Spleen (tissue), 13 donors: ENCODE measurements at places on chromosomes 2 and 18. TPM values are rescaled to one million over a fixed set of nuclear protein-coding genes. Genes with fewer than 3 reads are reported as not detected.

GRCh38 chr18:7600036-7600435, 32.9 kb downstream of the PTPRM start:
- H3K4me1 ChIP-seq = no peaks in the 10 kb centered on the region
- H3K4me3 ChIP-seq = no peak overlapping the region
- H3K27ac ChIP-seq = no peak overlapping the region
- DNase-seq = no peak
- no peaks in the 10 kb centered on the region for H3K27me3 ChIP-seq

GRCh38 chr2:45020439-45020838, 11.2 kb upstream of the SIX2 start:
- no peak overlapping the region for H3K27ac ChIP-seq
- H3K27me3 ChIP-seq = no peaks in the 10 kb centered on the region
- no peaks in the 10 kb centered on the region for H3K4me1 ChIP-seq
- no peak overlapping the region for H3K4me3 ChIP-seq
- no peak for DNase-seq

GRCh38 chr2:20093263-20094141, 42.1 kb upstream of the LAPTM4A start:
- no peaks in the 10 kb centered on the region for H3K36me3 ChIP-seq
- DNase-seq = no peak
- H3K4me1 ChIP-seq = peaks cover 5% of the 10 kb centered on the region
- H3K4me3 ChIP-seq = no peak overlapping the region
- no peak overlapping the region for H3K27ac ChIP-seq

- no peaks in the 10 kb centered on the region for H3K27me3 ChIP-seq
- no peak for DNase-seq
- no peaks in the 10 kb centered on the region for H3K4me1 ChIP-seq
- no peak overlapping the region for H3K4me3 ChIP-seq
These were observed 254.3 kb downstream of the SOX11 start for GRCh38 chr2:5946225-5947115.

DNA sequence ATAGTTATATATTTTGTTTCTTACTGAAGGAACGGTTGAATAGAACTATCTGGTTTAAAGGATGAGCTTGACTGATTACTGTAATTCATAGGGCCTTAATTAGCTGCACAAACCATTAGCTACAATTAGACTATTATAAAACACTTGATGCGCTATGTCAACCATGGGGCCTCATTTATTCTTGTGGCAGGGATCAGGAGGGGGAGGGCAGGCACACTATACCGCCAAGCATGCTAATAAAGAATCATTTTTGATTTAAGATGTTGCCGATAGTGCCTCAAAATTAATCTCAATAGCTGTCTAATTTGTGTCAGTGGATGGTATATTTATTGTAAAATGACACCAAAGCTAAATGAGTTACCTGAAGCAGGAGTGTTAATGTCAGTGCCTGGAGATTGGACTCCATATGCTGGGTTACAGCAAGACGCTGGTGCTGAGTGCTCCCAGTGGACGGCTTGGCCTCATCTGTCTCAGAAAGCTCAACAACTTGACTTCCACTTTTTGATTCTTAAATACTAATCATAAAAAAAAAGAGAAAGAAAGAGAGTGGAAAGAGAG, 1007.0 kb upstream of the CELF4 start:
- no peak overlapping the region for H3K27ac ChIP-seq
- H3K4me1 ChIP-seq = no peaks in the 10 kb centered on the region
- H3K4me3 ChIP-seq = no peak overlapping the region
- H3K27me3 ChIP-seq = no peaks in the 10 kb centered on the region
- H3K36me3 ChIP-seq = no peaks in the 10 kb centered on the region
- DNase-seq = no peak

DNA sequence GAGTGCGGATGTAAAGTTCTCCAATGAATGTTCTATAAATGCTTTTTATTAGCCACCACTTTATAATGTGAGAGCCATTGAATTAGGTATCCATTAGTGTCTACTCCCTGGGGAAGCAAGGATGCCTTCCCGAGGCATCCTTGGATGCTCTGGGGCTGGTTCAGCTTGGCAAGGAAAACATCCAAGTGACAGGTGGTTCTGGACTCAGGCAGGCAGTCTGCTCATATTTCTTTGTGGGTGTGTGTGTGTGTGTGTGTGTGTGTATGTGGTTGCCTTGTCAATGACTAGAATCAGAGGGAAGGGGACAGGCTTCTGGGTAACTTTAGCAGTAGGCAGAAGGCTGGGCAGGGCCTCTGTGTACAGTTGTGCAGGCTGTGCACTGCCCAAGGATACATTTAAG, 149.2 kb downstream of the TSN start:
- no peaks in the 10 kb centered on the region for H3K4me1 ChIP-seq
- no peak for DNase-seq
- no peak overlapping the region for H3K27ac ChIP-seq
- no peak overlapping the region for H3K4me3 ChIP-seq
- no peaks in the 10 kb centered on the region for H3K36me3 ChIP-seq

- H3K27ac ChIP-seq = no peak overlapping the region
- H3K4me3 ChIP-seq = no peak overlapping the region
- peak; percentile 56 for DNase-seq
- H3K36me3 ChIP-seq = no peaks in the 10 kb centered on the region
These were observed 21.1 kb downstream of the CRACDL start for GRCh38 chr2:98914713-98915580.

- H3K27me3 ChIP-seq = no peaks in the 10 kb centered on the region
- no peak for DNase-seq
- H3K4me1 ChIP-seq = no peaks in the 10 kb centered on the region
These were observed 221.0 kb downstream of the SLC8A1 start for GRCh38 chr2:40230707-40231432.

The PLB1 gene
- 11.1 TPM for total RNA-seq

The TMEM163 gene
- 3.3 TPM for total RNA-seq
